ENCODE measurements at places on chromosomes 1 and 21.

DNA sequence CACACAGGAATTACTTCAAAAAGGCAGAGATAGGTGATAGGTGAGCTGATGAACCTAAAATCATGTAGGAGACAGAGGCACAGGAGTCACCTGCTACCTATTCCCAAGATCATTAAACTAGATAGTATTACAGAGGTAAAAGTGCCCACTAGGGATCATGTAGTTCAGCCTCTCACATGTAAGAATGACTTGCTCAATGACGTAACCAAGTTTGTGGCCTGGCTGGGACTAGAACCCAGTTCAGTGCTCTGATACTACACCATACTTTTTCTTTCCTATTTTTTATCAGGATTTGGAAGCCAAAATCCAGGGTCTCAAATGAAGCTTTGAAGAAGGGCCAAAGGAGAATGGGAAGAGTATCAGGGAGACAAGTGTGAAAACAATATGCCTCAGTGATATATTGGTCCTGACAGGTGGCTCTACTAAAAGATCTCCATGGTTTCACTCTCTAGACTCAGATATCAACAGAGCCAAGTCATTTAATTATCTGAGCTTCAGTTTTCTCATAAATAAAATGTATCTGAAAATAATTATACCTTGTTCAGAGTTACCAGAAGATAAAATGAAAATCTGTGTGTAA is 87.3 kb upstream of the SLFNL1 start:
- DNase-seq = no peak

DNA sequence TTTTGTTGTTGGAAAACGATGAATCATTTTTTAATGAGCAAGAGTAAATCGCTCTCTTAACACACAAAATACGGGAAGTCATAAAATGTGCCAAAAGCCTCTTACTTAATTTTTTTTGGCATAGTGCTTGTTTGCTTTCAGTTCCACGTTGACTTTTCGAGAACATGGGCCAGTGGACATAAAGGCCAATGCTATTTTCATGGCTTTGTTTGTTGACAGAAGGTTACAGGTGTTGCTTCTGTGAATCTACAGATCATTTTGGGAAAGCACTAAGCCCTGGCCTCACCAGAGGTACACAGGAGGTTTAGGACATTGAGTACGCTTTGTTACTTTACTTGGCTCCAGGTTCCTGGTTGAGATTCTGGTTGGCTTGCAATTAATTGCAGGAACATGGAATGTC is 199.4 kb upstream of the HMCN1 start:
- no peak for DNase-seq

DNA sequence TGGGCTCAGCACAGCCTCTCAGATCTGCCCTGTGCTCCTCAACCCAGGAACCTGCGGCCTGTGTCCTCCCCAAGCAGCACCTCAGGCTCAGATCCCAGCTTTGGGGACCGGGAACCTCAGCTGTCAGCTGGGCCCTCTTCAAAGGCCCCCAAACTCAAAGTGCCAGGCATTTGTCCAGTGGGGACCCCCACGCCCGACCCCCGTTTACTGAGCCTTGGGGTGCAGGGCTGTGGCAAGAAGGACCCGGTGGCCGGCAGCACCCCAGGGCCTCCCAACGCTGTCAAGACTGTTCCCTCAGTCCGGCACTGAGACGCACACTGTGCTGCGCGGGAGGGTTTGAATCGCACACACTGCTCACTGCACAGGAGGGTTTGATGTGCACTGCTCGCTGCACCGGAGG is 35.0 kb downstream of the MORN1 start:
- no peak for DNase-seq

GRCh38 chr1:8023287-8023994 is 2.7 kb downstream of the ERRFI1 start:
- DNase-seq = no peak

GRCh38 chr1:118588566-118588965 is 399.6 kb downstream of the TBX15 start:
- no peak for DNase-seq

DNA sequence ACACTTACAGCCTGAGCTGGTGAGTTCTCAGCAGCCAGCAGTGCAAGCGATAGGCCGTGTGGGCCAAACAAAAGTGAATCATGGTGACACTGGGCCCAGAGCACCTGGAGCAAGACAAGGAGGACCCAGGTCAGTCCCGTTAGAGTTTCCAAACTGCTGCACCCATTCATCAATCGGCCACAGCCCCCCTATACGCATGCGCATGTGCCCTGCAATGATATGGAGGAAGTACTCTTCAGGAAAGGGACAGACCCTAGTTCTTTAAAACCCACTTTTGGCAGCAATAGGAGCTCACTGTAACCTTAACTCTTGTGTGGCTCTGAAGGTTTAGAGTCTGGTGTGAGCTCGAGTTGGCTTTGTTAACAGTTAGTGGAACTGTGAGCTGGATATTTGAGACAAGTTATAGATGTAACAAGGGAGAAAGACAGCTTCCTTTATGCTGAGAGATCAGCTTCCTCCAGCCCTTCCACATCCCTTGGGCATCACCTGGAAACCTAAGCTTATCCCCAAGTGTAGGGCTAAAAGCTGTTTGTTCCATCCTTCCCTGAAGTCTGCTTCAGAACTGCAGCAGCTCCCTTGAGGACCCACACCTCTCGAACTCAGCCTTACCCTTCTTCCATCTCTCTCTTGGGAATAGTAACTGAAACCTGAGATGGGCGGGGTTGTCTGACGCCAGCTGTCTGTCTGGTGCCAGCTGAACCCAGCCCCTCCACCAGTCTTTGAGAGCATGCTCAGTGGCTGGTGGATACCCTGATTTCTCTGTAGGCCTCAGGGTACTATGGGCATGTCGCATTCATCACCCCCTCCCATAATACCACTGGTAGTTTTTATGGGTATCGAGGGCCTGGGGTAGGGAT is 17.7 kb downstream of the NMNAT1 start:
- no peak for DNase-seq

DNA sequence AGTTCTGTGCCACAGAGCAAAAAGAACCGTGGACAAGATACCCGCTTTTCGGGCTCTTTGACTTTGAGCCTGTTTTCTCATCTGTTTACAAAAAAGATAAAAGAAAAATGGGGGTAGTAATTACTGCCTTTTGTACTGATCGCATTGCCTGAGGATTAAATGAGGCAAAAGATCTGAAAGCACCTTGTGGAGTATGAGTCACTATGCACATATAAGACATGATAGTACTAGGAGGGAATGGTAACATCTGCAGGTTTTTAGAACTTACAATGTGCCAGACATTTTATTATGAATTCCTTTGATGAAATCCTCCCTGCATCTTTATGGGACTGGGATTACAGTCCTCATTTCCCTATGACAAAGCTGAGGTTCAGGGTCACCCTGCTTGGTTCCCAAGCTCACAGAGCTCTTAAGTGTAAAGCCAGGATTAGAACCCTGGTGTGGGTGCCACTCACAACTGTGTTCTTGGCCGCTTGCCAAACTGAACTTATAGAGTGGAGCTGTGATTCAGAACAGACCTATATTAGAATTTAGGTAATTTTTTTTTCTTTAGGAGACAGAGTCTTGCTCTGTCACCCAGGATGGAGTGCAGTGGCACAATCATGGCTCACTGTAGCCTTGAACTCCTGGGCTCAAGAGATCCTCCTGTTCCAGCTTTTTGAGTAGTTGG is 1.8 kb downstream of the DISC1 start:
- no peak for DNase-seq

- DNase-seq = no peak
These were observed 32.9 kb downstream of the TNFSF18 start for GRCh38 chr1:173017792-173018191.

DNA sequence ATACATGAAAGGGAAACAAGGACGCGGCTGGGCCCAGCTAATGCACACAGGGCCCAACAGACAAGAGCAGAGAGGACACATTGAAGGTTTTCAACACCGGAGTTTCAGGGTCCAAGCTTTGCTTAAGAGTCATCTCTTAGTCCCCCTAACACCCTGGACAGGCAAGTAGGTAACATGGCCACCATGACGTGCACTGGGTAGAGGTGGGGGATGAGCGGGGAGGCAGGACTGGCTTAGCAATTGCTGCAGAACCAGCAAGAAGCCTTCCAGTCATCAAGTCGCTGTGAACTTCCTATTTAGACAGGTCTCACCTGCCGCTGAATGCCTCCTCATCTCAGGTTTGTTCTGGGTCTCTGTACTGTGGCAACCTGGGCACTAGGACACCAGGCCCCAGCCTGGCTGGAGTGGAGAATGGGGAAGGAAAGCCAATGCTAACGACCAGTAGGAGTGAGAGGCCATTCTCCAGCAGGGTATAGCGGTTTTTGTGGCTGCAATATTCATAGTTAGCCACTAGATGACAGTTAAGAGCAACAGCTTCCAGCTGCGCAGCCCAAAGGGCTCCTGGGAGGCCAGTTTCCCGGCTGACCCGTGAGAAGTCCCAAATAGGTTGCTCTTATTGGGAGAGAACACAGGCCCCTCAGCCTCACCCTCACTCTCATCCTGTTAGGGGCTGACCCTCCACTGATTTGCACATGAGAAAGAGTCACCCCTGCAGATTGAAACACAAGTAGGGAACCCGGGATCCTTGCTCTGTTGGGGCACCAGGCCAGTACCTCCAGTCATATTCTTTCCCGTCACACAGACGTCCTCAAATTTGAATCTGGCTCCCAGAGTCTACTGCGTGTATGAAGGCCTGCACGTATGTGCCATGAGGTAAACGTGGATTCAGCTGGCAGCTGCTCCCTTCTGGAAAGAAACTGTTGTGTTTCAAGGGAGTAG is 6.0 kb upstream of the PIGC start:
- peak; percentile 66 for DNase-seq

- no peak for DNase-seq
These were observed 15.8 kb downstream of the GADD45A start for GRCh38 chr1:67700692-67701410.

- no peak for DNase-seq
These were observed 31.7 kb upstream of the CLDN14 start for GRCh38 chr21:36511484-36512220.

GRCh38 chr1:106717591-106717990 is 338.9 kb upstream of the PRMT6 start:
- DNase-seq = no peak

- DNase-seq = no peak
These were observed 215.7 kb downstream of the DSCAM start for GRCh38 chr21:40631211-40631610.

- no peak for DNase-seq
These were observed 66.7 kb downstream of the CCDC30 start for GRCh38 chr1:42529724-42530181.

GRCh38 chr21:45768011-45768739 is 124.7 kb downstream of the PCBP3 start:
- no peak for DNase-seq

DNA sequence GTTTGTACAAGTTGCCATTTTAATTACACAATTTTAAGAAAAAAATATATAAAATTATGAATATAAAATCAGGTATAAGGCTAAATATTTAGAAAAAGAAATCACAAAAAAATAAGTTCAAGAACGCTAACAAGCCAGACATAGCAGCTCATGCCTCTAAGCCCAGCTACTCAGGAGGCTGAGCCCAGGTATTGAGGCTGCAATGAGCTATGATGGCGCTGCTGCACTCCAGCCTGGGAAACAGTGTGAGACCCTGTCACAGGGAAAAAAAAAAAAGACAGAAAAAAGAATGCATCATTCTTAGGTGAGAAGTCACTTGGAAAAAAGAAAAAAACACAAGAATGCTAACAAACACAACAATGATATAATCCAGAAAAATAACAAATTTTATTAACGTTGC is 112.3 kb upstream of the PRDX6 start:
- DNase-seq = no peak

- DNase-seq = no peak
These were observed 214.9 kb downstream of the FGGY start for GRCh38 chr1:59511476-59512465.

- no peak for DNase-seq
These were observed 7.1 kb upstream of the NID1 start for GRCh38 chr1:236072001-236072400.

DNA sequence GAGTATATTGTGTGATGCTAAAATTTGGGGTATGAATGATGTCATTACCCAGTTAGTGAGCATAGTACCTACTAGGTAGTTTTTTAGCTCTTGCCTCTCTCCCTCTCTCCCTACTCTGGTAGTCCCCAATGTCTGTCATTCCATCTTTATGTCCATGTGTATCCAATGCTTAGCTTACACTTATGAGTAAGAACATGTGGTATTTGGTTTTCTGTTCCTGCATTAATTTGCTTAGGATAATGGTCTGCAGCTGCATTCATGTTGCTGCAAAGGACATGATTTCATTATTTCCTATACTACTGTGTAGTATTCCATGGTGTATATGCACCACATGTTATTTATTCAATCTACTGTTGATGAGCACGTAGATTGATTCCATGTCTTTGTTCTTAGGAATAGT is 54.4 kb upstream of the NEGR1 start:
- DNase-seq = no peak

GRCh38 chr1:218946147-218946546 is 227.5 kb upstream of the LYPLAL1 start:
- no peak for DNase-seq

DNA sequence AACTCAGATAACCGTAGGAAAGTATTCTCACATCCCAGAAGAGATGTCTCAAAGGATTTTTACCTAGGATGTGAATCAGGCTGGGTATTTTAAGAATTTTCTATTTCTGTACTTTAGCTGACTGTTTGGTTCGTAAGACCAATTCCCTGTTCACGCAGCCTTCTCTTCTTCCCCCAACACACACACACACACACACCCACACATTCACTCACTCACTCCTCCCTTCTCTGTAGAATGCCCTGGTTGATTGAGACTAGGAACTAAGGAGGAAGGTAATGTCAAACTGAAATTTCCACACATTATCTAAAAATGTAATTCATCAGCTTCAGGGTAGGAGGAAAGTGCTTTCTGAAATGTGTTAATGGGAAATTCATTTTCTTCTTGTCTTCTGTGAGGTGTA is 43.5 kb downstream of the ELAVL4 start:
- no peak for DNase-seq

DNA sequence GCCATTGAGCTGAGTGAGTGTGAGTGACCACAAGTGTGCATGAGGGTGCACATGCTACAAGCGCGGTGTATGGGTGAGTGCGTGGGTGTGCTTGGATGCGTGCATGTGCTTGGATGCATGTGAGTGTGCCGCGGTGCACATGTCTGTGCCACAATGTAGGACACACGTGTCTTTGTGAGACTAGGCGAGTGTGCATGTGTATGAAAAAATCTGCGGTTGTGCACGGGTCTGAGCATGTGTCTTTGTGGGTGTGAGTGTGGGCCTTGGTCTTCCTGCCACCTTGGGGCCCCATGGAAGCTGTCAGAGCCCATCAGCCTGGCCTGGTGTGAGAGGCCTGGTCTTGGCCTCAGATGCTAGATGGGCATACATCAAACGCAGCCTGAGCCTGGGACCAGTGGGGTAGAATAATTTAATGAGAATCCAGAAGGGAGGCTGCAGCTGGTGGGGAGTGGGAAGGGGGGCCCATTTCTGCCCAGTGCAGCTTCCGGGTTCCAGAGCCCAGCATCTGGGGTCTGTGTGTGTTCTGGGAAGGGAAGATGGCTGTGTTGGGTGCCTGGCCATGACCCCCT is 103.9 kb upstream of the SLC2A1 start:
- DNase-seq = no peak

GRCh38 chr1:60697204-60697994 is 385.0 kb upstream of the NFIA start:
- no peak for DNase-seq

GRCh38 chr21:40757366-40757765 is 89.6 kb downstream of the DSCAM start:
- no peak for DNase-seq

- DNase-seq = no peak
These were observed 83.6 kb downstream of the JAK1 start for GRCh38 chr1:64882574-64883255.
